ENCODE measurements at places on chromosomes 5 and 9. TPM values are rescaled to one million over a fixed set of nuclear protein-coding genes. Genes with fewer than 3 reads are reported as not detected.

PLPP7 gene
- polyA plus RNA-seq: 0.73 TPM

ZNF883 gene
- polyA plus RNA-seq: 0.92 TPM

PCDHB9 gene
- polyA plus RNA-seq: 0.18 TPM

S1PR3 gene
- 6.7 TPM for polyA plus RNA-seq

FGD3 gene
- 2.1 TPM for polyA plus RNA-seq

IL4 gene
- not detected for polyA plus RNA-seq

PCDHB10 gene
- 0.44 TPM for polyA plus RNA-seq

DMRT3 gene
- 0.20 TPM for polyA plus RNA-seq

GCNT4 gene
- 0.53 TPM for polyA plus RNA-seq

ZNF608 gene
- polyA plus RNA-seq: 5.9 TPM

SPAAR gene
- 0.33 TPM for polyA plus RNA-seq

FABP6 gene
- polyA plus RNA-seq: 1.8 TPM

All from esophagus (tissue), 2 donors.